NCI-H345 (cell line): ENCODE measurements at places on chromosomes 13 and 19.

GRCh38 chr19:55497763-55498162 is 9.5 kb downstream of the SSC5D start:
- no peak for DNase-seq

DNA sequence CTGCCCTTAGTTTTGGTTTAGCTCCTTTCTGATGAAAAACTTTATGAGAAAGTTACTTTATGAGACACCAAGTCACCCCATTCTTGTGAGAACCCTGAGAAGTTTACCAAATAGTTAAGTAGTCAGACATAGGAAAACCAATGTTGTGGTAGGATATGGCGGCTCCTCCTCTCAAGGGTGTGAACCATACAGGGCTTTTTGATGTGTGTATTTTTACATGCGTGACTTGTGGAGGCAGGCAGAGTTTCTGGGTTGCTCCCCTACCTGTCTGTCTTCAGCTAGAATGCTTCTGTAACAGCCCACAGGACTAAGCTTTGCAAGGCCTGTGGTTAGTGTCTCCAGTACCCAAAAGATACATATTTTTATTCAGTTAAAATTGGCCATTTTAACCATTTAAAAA is 18.3 kb downstream of the UBAC2 start:
- no peak for DNase-seq

DNA sequence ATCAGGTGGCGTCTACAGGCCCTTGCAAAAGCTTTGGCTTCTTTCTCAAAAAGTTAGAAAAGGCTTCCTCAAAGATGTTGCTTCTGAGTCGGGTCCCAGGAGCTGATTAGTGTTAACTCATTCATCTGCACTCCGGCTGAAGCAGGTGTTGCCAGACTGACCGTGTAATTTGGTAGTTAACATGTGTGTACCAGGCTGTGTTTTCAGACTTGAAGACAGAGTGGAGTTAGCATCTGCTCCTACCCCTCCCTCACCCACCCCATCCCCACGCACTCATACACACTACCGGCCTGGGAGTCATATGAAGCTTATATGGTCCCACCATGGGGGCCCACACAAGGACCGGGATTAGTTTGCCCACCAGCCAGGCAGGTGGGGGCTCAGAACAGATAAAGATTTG is 111.5 kb downstream of the DNAJC15 start:
- no peak for DNase-seq

- DNase-seq: no peak
Measured at GRCh38 chr13:29707876-29708543, 112.5 kb upstream of the SLC7A1 start.

GRCh38 chr19:19139876-19140229 is 1.6 kb upstream of the TMEM161A start:
- no peak for DNase-seq

GRCh38 chr19:18437491-18438330 is at the start of gene ISYNA1:
Gene ISYNA1 (minus strand): TSS chr19:18438133. CDS start chr19:18437979, 154 bp downstream.
- DNase-seq: peak; percentile 58

DNA sequence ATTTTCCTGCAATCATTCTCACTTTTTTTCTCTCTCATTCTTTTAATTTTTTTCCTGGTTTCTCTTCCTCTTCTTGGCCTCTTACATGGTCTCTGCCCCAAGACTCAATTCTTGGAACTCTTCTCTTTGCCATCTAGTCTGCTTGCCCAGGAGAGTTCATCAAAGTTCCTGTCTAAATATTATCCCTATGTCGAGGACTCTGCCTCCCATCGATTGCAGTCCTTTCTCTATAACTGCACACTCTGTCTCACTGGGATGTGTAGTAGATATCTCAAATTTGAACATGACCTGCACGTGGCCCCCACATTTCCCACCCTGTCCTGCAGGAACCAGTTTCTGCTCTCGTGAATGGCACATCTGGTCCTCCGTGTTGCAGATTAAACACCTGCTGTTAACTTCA is 204.7 kb upstream of the TMTC4 start:
- DNase-seq: no peak

- no peak for DNase-seq
Measured at GRCh38 chr19:14700711-14701375, 11.0 kb downstream of the ZNF333 start.

DNA sequence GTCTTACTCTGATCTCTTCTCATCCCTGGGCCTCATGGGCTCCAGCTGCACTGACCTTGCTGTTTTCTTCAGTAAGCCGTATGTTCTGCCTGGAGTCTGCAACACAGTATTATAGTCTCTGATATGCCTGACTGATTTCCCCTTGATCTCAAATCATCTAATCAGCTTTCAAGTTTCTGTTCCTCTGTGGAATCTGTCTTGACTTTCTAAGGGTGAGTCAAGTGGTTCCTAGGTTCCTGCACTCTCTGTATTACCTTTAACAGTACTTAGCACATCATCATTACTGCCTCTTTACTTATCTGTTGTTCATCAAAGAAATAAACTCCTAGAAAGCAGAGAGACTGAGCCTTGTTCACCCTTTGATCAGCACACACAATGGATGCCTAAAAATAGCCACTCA is 350.7 kb downstream of the LMO7 start:
- no peak for DNase-seq

GRCh38 chr19:14476673-14477401 is 1.7 kb upstream of the PTGER1 start:
- no peak for DNase-seq

- no peak for DNase-seq
Measured at GRCh38 chr19:955803-956765, 28.1 kb upstream of the WDR18 start.

DNA sequence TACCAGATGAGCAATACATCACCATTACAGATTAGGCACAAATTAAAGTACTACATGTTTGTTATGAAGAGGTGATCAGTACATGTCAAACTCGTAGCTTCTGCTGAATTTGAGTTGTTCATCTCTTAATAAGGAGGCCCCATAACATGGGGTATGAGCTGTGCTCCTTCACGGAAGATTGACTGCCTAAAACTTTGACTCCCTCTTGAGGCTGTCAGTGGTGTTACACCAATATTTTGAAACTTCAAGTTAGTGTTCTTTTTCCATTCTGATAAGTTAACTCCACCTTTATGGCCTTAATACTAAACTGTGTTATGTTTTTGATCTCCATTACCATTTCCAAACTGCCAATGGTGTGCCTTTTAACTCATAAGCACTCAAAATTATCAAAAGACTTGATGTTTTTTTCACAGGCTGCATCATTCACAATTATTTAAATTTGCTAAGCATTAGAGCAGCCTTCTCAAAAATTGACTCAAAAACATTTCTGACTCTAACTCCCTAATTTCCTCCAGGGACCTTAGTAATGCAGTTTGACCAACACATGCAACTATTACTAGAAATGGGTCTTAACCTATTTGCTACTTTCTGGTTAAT is 1591.5 kb downstream of the PCDH9 start:
- no peak for DNase-seq
